ENCODE measurements at places on chromosomes 2 and 18.

DNA sequence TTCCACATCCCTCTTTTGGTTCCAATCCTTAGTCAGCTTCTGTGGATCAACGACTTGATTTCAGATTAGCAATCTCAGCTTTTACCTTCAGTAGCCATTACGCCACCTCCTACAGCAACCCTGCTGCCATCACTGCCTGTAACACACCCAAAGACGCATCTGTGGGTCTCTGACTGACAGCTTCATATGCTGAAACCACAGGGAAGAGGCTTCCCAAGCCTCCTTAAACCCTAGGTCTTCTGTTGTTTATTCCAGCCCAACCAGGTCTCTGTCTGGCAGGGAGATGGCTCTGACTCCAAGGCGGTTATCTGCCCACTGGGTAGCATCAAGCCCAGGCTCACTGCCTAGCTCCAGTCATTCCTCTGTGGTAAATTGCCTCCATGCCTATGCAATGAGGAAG, 28.6 kb upstream of the TRIB2 start:
- no peak for DNase-seq

GRCh38 chr2:162200636-162201035, 42.6 kb downstream of the FAP start:
- no peak for DNase-seq

DNA sequence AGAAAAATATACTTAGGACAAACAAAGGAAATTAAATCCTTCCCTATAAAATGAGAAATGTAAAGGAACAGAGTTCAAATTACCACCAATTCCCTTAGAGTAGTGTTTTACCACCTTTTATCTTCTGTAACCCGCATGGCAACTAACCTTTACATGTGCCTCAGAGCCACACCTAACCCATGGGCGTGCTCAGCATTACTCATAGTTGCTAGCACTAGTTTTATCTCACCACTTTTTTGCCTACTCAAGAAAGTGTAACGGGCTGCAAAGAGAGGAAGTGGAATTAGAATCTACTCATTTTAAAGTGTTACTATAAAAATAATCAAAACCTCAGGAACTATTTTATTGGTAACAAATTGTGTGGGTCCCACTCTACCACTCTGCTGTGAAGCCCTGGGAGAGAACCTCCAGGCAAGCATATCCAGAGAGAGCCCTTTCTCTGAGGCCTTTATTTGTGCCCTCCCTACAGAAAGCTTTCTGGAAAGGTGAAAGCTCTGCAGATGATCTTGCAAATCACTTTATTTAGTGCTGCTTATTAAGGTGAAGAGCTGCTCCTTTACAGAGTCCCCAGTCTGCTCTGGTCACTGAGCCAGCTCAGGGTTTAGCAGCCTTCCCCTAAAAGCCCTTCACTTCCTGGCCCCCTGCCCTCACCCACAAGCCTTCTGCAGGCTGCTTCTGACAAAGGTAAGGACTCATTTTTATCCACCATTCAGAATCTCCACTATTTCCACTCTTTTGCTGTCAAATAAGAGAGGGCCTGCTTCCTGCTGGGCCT, 98.8 kb downstream of the TRABD2A start:
- peak; percentile 22 for DNase-seq

GRCh38 chr2:122525336-122525735, 769.9 kb downstream of the TSN start:
- DNase-seq = no peak

DNA sequence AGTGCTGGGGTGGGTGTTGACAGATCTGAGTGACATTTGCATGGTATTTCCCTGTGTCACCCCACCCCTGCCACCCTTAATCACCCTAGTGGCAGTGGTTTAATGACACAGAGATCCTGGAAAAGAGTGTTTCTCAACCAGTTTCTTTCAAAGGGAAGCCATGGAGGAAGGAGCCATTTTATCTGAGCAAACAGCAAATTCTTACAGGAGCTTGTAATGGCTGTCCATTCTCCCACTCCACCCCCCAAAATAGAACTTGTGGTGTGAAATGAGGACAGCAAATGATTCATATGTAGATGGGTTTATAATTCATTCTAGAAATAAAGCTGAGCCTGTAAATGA, 51.5 kb downstream of the CDC42EP3 start:
- DNase-seq = no peak

- DNase-seq = no peak
Observed at GRCh38 chr2:160752475-160753330, 259.1 kb upstream of the RBMS1 start.

DNA sequence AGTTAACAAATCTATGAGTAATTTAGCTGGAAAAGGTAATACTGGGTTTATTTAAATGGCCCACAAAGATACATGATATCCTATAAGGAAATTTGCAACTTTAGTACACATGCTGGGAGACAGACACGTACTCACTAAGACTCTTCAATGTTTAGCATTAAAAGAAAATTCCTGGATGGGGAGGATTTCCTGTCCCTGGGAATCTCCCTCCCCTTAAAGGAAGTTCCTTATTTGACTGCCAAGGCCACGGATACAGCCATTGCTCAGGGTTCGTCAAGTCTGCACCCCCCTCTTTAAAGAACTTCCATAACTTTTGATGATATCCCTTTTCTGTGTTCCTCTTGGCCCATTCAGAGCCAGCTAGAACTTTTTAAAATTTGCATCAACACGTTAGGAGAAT, 267.6 kb downstream of the CD226 start:
- no peak for DNase-seq

GRCh38 chr2:235102896-235103295, 151.1 kb downstream of the SH3BP4 start:
- DNase-seq = no peak

Measured in GM10248 (cell line).